ENCODE measurements at places on chromosomes 7 and 10.

DNA sequence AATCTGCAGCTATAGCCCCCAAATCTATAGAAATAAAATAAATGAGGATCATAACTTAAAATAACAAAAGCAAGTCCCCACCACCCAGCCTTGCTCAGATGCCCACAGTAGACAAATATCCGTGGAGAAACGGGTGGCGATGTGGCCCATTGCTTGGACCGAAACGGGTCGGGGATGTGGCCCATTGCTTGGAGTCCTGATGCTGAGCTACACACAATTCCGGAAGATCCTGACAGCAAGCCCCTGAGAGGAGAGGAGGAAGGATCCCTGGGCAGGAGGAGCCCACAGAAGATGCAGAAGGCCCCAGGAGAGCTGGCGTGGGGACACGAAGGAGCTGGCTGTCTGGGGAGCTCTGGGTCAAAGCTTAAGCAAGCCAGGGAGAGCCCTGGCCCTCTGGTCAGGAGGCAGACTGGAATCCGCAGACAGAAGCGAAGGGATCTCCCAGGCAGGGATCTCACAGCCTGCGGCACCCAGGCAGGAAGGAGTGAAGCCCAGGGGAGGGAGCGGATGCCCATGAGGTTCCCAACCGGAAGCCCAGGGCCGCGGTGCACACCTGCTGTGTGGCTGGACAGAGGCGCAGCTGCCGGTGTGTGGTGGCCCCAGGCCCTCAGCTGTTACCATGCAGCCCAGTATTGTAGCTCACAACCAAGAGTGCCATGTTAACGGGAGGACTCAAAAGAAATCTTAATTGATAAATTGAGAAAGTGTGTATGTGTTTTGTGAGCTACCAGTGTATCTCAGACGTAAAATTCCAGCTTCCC, 138.8 kb downstream of the ADARB2 start:
- no peak for DNase-seq

DNA sequence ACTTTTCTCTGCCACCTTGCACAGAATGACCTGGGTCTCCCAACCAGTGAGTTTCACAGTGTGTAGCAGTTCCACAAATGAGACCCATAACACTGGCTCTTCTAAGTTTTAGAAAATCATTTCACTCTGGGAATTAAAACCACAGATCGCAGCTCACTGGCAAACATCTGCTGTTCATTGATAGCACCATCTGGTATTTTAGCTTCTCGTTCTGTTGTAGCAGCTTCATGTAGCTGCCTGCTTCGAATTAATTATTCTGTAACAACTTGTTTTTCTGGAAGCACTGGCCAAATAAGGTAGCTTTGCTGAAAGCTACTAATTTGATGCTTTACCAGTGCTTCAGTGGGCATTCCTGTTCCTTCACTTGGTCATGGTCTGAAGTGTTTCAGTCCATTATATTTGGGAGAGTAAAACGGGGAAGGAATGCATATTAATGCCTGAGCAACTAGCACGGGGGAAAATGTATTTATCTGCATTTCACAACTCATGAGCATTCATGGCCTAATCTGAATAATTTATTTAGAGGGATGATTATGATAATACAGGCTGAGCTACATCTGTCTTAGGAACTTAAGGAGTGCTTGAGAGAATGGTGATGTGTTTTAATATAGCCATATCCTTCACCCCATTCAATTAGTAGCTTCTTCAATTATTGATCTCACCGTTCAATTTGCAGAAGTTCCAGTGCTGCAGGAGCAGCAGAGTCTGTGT, 447.4 kb downstream of the XPNPEP1 start:
- no peak for DNase-seq

GRCh38 chr10:24681572-24682088, 42.1 kb downstream of the ARHGAP21 start:
- DNase-seq: no peak

- DNase-seq: no peak
Measured at GRCh38 chr10:128047991-128048818, 78.0 kb downstream of the MKI67 start.

- DNase-seq: no peak
Measured at GRCh38 chr10:99782447-99783286, at the start of gene ABCC2. Gene ABCC2 (plus strand): TSS chr10:99782640. CDS start chr10:99782845, 205 bp downstream.

DNA sequence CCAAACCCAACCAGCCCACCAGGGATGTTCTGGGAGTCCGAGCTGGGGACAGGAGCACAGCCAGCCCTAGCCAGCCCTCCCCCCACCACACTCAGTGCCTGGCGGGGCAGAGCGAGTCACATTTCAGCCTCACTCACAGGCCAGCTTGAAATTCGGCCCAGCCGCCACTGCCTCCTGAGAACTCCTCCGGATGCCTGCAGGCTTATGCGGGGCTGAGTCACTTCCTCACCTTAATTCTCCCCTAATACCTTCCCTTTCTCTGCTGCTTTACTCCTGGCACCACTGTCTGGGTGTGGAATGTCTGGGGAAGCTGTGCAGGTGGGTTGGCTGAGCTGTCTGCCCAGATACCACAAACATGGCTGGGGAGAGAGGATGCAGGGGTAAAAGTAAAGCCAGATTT, 22.6 kb upstream of the DLG5 start:
- DNase-seq: no peak

DNA sequence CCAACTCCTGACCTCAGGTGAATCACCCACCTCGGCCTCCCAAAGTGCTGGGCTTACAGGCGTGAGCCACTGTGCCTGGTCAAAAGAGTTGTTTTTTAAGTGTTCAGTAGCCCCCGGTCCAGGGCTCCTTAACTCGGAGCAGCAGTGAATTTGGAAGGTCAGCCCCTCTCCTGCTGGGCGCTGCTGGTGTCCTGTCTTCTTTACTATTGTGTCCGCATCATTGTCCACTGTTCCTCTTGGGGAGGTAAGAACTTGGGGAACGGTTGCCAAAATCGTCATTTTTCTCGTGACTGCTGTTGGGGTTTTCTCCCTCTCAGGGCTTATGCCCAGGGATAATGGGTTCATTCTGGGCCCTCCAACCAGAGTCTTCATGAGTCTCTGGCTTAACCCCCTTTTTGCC, 46.7 kb downstream of the CAMK1D start:
- no peak for DNase-seq
